OCI-LY7 (cell line): ENCODE measurements at places on chromosomes 2 and 18. TPM values are rescaled to one million over a fixed set of nuclear protein-coding genes. Genes with fewer than 3 reads are reported as not detected.
A peak's percentile ranks its signal among the peaks of the same experiment; 100 is the strongest.

GRCh38 chr2:72027426-72028161 lies 120.1 kb downstream of the CYP26B1 start:
- DNase-seq = no peak

DNA sequence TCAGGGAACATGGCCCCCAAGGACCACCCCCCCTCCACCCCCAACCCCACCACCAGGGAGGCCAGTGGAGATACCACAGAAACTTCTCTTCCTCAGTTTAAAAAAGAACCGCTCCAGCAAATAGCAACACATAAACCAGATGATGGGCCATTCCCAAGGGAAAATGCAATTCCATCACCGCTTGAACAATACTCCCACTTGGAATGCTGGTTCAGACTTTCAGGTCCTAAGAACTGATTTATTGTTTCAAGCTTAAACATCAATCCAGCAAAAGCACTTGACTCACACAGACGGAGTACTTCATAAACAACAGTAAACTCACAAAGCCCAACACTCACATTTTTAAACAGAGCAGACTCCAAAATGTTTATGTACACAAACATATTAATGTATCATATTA lies 6.9 kb downstream of the HDAC4 start:
- no peak for DNase-seq

NYAP2 gene
- not detected in 2 replicates for total RNA-seq

TMEM198 gene
- 6.1 and 6.6 TPM in 2 replicates for total RNA-seq

DNA sequence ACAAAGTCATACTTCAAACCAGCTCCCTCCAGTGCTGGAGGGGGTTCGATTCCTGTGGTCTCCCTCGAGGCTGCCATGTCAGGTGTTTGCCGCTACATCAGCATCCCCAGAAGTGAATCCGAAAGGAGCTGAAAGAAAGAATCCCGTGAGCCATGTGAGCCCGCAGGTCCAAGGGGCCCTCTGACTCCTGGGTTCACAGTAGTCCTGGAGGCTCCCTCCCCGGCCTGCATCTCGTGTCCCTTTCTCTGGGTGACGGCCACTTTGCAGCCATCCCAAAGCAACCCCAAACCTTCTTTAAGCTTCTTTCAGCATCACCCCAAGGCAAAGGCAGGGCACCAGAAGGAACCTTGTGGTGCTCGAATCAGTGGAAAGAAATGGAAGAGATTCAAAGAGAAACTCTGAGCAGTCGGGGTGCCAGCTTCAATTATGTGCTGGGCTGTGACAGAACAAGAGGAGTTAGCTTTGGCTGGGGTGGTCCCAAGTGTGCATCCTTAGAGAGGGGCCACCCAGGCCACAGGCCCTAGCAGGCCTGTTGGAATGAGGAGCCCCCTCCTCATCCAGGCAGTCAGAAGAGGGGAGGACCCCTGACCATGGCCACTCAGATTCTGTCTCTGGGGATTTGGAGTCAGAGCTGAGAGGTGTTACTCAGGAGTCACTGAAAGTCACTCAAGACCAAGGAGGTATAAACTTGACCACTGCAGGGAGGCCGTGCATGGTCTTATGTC lies 59.7 kb downstream of the CIB4 start:
- DNase-seq = no peak

GRCh38 chr2:193837111-193837738 lies 1642.5 kb upstream of the TMEFF2 start:
- DNase-seq = no peak

DNA sequence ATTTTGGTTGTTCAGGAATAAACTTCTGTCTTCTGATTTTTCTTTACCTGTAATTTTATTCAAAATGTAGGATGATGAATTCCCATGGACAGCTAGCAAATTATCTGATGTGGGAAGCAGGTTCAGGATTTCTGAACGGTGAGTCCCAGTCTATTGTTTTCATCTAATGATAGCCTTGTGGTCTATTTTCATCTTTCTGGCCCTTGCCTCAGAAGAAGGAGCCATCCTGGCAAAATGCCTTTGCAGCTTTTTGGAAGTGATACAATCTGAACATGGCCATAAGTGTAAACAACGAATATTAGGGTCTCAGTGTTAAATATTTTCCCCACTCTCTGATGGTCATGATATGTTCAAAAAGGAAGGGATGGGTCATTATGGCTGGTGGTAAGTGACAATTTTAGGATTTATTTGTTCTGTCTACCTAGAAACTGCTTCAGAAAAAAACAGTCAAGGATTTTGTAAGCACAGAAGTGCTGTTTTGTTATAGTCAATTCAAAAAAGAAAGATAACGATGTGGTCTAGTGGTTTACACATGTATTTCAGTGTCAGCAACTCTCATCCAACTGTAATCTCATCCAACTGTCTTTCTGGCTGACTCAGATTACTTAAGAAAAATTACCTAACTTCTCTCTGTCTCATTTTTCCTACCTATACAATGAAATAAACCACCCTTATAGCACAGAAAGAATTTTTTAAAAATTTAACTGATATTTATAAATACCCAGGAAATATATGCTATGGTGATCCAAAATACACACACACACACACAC lies 272.6 kb upstream of the ERBB4 start:
- no peak for DNase-seq

NGEF gene
- total RNA-seq = 0.82 TPM in 1 of 2 replicates, not detected in the other

IL36B gene
- total RNA-seq = not detected in 2 replicates

LIMS2 gene
- total RNA-seq = 24.4 and 24.9 TPM in 2 replicates

GRCh38 chr2:22486343-22486742 lies 898.6 kb upstream of the KLHL29 start:
- no peak for DNase-seq

DNA sequence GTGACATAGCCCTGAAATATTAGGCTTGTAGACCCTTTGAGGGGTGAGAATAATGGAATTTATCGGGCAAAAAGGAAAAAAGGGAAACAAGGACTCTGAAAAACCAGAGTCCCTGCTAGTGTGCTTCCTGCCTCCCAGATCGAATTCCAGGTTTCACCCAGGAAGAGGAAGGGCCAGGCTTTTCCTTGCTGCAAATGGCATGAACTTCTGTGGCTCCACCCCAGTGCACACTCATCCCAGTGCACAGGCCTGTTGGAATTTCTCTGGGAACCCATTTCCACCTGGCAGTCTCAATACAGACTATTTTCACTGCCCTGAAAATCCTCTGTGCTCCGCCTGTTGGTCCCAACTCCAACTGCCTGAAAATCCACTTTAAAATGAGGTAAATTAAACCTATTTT lies 29.9 kb downstream of the C18orf54 start:
- DNase-seq = no peak

GRCh38 chr2:105584435-105585010 lies 160.2 kb upstream of the NCK2 start:
- no peak for DNase-seq

ABCB11 gene
- 0.04 TPM in 1 of 2 replicates, not detected in the other for total RNA-seq

WDFY1 gene
- 33.3 and 38.6 TPM in 2 replicates for total RNA-seq

FAM124B gene
- not detected in 2 replicates for total RNA-seq

DNA sequence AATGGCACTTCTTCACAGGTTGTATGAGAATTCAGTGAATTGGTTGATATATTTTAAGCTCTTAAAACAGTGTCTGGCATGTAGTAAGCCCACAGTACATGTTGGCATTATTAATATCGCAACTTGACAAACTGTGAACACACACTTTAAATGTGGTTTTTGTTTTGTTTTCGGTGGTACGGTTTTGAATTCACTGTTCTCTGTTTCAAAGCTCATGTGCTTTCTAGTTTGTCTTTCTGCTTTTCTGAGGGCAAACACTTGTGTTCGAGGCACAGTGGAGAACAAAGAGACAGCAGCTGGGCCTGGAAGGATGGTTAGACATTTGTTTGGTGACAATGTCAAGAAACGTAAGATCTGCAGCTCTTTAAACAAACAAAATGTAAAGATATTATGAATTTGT lies 276.5 kb upstream of the MC4R start:
- DNase-seq = no peak

- no peak for DNase-seq
These were observed 288.8 kb upstream of the SIX3 start for GRCh38 chr2:44652701-44653100.

SPATA3 gene
- not detected in 2 replicates for total RNA-seq

DNA sequence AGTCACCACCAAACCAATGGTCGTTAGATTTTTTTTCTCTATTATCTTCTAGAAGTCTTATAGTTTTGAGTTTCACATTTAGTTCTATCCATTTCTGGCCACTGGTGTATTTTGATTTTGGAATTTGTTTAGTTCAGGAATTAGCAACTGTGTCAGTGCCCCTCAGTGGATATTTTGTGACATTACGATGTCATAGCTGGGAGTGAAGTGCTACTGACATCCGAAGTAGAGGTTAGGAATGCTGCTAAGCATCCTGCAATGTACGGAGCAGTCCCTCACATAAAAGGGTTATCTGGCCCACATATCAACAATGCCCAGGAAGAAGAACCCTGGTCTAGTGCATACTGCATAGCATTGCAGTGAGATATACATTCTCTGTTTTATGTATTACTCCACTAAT lies 157.4 kb upstream of the RGPD4 start:
- no peak for DNase-seq

- DNase-seq = no peak
These were observed 60.5 kb downstream of the KLHL29 start for GRCh38 chr2:23445450-23445868.

C2orf78 gene
- total RNA-seq = not detected in 2 replicates

DNA sequence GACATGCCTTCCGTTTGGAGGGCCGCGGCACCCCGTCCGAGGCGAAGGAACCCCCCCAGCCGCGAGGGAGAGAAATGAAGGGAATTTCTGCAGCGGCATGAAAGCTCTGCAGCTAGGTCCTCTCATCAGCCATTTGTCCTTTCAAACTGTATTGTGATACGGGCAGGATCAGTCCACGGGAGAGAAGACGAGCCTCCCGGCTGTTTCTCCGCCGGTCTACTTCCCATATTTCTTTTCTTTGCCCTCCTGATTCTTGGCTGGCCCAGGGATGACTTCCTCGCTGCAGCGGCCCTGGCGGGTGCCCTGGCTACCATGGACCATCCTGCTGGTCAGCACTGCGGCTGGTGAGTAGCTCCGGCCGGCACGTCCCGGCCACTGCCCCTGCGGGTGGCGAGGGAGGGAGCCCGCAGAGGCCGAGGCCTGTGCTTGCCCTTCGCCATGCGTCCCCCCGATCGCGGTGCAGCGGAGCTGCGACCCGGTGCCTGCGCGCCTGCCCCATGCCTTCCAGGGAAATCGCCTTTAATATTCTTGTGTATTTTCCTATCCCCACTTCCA lies 1.2 kb downstream of the BMPR2 start:
- DNase-seq = peak; percentile 44

- no peak for DNase-seq
These were observed 84.7 kb upstream of the STON1 start for GRCh38 chr2:48445091-48445725.

DNA sequence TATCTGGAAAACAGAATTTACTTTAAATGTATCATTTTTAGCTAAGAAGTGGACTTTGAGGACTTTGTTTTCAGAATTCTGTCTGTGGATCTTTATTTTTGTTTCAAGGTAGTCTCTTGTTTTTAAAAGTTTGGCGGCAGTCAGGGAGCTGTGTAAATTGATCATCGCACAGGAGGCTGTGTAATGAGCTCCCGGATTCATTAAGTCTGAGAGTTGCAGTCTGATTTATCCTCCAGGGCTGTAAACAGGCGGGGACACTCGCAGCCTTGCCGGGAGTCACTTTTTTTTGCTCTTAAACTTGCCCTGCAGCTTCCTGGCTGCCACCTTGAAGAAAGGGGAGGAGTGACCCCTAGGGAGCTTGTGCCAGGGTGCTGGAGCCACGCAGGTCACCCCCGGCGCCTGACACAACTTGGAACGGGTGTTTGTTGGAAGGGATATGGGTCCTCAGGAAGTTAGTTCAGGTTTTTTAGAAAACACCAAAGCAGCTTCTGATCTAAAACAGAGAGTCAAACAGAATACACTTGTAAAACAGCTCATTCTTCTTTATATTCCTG lies 76.2 kb downstream of the DCDC2C start:
- DNase-seq = no peak

LOXHD1 gene
- total RNA-seq = not detected in 2 replicates

DNA sequence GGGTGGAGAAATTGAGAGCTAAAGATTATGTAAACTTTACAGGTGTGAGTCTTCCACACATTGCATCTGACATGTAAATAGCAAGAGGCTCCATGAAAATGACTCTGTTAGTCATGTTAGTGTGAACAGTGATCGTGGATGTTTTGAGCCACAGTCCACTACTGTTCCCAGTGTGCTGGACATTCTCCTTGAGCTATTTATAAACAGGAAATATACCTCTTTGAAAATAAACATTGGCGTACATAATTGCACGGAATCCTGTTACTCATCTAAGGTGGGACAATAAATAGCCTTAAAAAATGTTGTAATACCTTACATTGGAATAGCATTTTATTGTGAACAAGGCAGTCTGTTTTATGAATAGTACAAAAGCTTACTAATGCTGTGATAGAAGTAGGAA lies 37.0 kb downstream of the LIMS1 start:
- no peak for DNase-seq

DNA sequence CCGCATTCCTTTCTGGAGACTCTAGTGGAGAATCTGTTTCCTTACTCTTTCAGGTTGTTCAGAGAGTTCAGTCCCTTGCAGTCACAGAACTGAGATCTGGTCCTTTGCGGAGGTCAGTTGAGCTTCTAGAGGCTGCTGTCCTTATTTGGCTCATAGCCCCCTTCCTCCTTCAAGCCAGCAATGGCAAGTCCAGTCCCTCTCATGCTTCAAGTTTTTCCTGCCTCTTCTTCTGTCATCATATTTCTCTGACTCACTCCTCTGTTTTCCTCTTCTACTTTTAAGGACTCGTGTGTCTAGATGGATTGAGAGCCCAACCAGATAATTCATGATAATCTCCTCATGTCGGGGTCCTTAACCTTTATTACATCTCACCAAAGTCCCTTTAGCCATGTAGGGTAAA lies 173.5 kb upstream of the FOSL2 start:
- DNase-seq = no peak

GRCh38 chr2:207139552-207139951 lies 26.2 kb downstream of the KLF7 start:
- DNase-seq = no peak

GRCh38 chr18:75070625-75071483 lies 138.1 kb downstream of the PTGR3 start:
- DNase-seq = peak; percentile 11

GRCh38 chr18:9826685-9827084 lies 59.1 kb upstream of the TXNDC2 start:
- DNase-seq = no peak

DNA sequence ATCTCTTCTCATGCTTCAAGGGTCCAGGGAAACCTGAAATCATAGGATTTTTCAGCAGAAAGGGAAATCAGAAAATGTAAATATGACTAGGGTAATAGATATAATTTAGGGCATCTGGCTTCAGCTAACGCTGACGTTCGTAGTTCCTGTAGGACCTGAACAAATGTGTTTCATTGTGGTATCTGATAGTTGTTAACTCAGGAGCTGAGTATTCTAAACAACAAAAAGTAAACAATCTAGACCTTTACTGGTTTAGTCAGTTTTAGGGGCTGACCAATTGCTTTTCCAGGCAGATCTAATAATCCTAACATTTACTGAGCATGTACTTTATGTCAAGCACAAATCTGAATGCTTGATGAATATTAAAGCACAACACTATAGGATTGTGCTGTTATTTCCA lies 114.8 kb downstream of the GALNT1 start:
- DNase-seq = no peak

DNA sequence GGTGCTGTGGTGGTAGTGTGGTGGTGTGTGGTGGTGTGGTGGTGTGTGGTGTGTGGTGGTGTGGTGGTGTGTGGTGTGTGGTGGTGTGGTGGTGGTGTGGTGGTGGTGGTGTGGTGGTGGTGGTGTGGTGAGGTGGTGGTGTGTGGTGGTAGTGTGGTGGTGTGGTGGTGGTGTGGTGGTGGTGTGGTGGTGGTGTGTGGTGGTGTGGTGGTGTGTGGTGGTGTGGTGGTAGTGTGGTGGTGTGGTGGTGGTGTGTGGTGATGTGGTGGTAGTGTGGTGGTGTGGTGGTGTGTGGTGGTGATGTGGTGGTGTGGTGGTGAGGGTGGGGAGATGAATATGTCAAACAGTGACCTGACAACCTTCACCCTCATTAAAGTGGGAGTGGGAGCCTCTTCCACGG lies 55.6 kb upstream of the DLGAP1 start:
- peak; percentile 4 for DNase-seq
